ENCODE measurements at places on chromosomes 12 and 14.
A peak's percentile ranks its signal among the peaks of the same experiment; 100 is the strongest.

DNA sequence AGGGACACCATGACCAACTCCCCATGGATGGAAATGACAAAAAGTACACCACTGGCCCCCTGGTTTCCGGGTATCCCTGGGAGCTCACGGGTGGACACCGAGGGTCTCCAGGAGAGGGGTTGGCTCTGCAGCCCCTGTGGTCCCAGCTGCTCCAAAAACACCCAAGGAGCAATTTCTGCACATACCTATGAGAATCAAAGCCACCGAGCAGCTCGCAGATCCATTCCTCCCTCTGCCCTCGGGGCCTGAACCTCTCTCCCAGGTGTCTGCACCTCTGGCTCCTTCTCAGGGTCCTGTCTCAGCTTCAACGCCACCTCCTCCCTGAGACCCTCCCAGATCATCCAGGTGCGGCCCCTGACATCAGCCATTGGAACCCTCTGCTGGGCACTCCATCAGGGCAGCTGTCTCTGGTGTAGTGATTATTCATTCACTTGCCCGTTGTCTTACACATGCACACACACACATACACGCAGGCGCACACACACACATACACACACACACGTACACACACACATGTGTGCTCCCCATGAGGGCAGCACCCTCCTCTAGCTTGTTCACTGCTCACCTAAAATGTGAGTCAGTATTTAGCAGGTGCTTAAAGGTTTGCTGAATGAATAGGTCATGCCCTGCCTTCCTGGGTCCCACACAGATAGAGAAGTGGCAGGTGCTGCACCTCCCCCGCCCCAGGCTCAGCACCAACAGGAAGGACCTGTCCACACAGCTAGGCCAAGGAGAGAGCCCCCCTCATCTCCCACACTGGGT, 5.9 kb downstream of the RIMBP2 start:
- no peak for DNase-seq

- DNase-seq = no peak
Observed at GRCh38 chr14:36217732-36218131, 41.2 kb upstream of the PTCSC3 start.

DNA sequence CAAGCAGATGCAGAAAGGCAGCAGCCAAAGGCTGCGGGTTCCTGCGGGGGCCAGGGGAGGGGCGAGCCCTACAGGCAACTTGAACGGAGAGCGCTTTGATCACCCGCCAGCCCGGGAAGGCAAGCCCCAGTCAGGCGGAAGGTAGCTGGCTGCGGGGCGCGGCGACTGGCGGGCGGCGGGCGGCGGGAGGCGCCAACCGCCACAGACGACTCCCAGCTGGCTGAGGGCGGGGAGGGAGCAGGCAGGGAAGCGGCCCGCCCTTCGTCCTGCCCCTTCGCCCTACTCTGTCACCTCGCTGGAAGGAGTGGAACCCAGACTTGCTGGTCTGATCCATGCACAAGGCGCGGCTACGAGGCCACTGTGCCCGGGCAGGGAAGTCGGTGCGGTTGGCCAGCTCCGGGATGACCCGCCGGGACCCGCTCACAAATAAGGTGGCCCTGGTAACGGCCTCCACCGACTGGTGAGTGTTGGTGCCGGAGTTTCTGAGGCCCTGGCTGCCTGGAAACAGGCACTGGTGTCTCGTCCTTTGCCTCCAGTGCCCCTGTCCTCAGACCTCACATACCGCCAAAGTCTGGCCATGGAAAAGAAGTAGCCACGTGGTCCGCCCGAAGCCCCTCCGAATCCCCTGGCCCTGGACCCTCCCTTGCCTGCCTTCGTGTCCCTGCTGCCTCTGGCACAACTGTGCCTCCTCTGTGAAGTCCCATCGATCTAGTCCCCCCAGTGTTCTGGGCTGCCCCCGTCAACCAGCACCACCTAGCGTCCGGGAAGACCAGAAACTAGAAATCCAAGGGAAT, 15.4 kb upstream of the CARMIL3 start:
- peak; percentile 63 for DNase-seq

DNA sequence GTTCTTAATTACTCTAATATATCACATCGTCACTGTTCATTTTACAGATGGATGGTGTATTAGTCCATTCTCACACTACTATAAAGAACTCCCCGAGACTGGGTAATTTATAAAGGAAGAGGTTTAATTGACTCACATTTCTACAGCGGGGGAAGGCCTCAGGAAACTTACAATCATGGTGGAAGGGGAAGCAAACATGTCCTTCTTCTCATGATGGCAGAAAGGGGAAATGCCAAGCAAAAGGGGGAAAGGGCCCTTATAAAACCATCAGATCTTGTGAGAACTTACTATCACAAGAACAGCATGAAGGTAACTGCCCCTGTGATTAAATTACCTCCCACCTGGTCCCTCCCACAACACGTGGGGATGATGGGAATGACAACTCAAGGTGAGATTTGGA, 6.5 kb downstream of the TMBIM4 start:
- no peak for DNase-seq

DNA sequence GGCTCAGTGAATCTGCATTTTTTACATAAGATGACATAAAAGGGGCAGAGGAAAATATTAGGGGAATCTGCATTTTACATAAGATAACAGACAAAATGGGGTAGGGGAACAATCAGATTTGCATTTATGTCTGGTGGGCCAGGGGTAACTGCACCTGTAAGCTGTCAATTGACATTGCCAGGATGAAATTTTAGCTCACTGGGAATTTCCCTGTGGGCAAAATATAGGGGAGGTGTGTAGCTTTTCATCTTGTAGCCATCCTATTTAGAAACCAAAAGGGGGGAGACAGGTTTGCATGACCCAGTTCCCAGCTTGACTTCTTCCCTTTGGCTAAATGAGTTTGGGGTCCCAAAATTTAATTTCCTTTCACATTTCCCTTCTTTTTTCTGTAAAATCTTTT, 3.5 kb downstream of the PCNX4 start:
- DNase-seq = no peak

DNA sequence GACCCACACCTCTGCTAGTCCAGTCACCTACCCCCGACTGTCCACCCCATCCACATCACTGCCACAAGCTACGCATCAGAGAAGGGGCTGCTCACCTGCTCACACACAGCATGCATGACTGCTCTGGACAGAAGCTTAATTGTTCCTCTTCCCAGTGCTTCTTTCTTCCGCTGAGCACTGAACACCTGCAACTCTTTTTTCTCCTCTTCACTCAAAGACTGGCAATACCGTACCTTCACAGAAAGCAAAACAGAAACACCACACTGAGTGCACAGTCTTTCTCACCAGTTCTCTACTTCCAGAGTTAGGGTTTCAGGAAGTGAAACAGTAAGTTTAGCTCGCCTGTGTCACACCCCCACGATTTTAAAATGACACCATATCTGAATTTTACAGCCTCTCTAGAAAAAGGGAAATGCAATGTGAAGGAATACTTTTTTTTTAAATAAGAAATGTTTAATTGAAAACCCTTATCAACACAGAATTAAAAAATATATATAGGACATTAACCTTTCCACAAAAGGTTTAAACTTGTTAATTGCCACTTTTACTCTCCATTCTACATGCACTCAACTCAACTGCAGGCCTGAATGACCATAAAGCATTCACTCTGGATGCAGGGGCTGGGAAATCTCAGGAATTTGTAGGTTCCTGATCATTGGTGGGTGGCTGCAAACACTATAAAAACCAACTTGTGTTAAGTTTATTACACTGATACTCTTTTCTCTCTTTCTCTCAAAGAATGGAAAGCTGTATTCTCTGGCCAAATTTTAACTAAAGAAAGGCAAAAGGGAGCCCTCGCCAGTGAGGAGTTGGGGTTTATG, 120.0 kb downstream of the PRICKLE1 start:
- no peak for DNase-seq

- no peak for DNase-seq
Observed at GRCh38 chr12:47753021-47754001, 5.4 kb downstream of the RAPGEF3 start.

GRCh38 chr12:120126635-120127005, 10.1 kb upstream of the RAB35 start:
- DNase-seq = peak; percentile 15

DNA sequence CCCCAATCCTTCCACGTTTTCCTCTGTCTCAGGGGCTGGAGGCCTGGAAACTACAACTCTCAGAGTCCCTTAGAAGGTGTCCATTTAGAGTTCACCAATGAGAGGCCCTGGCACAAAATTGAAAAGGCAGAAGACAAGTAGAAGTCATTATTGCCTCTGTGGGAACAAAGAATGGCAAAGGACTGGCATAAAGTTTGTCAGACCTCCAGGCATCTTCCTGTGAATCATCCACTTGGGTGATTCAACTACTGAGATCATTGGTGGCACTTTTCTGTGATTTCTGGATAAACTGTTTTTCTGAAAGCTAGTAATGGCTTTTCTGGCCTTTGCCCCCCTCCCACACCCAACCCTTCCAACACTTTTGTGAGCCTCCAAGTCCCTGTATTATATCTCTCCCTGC, 42.6 kb upstream of the C12orf42 start:
- no peak for DNase-seq

- DNase-seq = no peak
Observed at GRCh38 chr14:23494223-23494622, 24.7 kb downstream of the NGDN start.

DNA sequence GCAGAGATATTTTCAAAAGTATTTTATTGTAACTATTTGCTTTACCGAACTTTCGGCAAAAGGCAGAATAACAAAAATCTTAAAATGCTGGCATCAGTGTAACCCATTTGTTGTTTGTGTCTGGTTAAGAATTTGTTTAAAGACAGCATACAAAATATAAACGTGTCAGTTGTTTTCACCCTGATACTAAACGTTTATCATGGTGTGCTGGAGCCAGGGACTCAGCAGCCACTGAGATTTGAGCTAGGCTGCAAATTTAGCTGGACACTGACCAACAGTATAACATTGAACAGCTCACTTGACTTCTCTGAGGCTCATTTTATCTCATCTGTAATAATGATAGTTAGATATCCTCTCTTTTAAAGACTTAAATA, 183.7 kb downstream of the TMTC3 start:
- DNase-seq = no peak

GRCh38 chr12:51013441-51013840, 12.7 kb downstream of the SLC11A2 start:
- no peak for DNase-seq

DNA sequence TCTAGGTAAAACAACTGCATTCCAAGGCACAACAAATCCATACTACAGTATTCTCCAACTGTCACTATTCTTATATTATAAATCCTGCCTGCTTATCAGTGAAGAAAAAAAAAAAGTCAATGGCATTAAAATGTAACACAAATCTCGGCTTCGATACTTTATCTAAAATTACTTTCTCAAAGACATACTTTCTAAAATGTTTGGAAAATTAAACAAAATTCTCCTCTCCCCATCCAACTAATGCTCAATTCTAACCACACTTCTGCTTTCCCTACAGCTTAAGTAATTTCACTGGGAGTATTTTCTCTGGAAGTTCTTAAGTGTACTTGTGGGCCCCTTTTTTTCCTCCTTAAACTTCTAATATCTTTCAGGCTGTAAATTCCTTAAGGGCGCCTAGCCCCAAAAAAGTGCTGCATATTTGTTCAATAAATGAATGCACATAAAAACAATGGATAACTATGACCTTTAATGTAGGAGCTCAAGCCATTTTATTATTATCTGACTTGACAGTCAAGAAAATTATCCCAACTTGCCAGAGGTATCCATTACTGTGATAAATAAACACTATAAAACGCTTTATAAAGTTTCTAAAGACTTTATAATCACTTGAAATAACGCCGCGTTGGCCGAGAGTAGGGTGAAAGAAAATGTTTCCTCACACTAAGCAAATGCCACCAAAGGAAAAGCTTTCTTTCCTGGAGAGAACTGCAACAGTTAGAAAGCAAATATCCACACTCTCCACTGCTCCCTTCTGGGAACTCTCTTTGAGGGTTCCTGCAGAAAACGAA, 977 bp downstream of the HEATR5A start:
- no peak for DNase-seq

DNA sequence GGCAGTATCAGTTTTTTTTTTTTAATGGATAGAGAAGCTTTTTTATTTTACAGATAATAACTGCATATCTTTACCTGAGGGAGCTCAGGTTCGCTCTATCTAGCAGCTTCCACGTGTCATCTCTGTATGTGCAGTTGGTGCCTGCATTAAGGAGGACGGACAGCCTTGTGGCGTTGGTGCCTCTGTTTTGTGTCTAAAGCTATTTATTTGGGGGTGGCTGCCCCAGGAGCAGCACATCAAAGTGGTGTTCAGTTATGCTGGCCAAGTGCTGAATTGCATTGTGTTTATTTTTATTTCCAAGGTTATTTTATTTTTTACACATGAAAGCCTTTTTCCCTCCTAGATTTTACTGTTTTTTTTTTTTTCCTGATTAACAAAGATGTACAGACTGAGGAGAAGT, 59.7 kb downstream of the RASSF3 start:
- no peak for DNase-seq

GRCh38 chr14:62599616-62600385, 445.5 kb downstream of the KCNH5 start:
- DNase-seq = no peak

- DNase-seq = no peak
Observed at GRCh38 chr12:20370014-20370386, 1.7 kb downstream of the PDE3A start.

DNA sequence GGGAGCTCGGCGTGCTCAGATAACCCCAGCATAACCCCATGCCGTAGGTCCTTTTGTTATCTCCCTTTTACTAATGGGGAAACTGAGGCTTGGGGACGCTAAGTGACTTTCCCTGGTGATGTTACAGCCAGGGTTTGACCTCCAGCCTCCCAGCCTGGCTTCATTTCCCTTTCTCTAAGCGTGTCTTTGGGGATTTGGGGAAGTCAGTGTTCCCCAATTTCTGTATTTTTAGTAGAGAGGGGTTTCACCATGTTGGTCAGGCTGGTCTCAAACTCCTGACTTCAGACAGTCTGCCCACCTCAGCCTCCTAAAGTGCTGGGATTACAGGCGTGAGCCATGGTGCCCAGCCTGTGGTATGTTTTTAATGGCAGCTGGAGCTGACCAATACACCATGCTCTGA, 85.4 kb downstream of the PHETA1 start:
- DNase-seq = no peak

DNA sequence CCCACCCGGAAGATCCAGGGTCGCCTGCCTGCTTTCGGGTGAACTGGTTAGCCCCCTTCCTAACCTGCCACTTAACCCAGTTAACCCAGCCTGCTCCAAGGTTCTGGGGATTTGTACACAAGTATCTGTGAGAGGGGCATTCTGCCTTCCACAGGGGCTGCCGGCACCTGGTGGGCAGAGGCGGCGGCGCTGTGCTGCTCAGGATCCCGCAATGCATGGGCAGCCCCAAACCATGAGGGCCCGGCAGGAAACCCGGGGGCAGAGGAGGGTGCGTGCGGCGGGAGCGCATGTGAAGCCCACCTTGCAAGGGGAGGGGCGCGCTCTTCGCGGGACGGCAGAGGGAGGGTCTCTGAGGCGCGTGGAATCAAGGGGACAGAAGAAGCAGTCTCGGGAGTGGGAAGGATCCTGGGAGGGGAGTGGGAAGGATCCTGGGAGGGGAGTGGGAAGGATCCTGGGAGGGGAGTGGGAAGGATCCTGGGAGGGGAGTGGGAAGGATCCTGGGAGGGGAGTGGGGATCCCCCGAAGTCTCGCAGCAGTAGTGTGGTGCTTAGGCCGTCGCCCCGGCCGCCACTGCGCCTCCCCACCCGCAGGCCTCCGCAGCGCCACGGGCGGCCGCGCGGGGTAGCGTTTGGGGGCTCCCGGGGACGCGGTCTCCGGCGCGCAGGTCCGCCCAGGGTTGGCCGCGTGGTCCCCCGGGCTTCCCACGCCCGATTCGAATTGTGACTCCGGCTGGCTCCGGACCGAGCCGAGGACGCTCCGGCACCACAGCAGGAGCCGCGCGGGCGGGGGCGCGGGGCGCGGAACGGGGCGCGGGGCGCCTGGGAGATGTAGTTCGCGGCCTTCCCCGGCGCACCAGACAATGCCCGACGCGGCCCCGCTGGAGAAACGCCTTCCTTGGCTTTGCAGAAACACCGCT, 4.9 kb upstream of the MTA1 start:
- peak; percentile 73 for DNase-seq

All from activated naive CD4-positive, alpha-beta T cell treated with Interleukin-2 at 50 U/mL for 16 hours (primary cell).